Naive thymus-derived CD8-positive, alpha-beta T cell (primary cell): ENCODE measurements at places on chromosomes 3 and 15.

DNA sequence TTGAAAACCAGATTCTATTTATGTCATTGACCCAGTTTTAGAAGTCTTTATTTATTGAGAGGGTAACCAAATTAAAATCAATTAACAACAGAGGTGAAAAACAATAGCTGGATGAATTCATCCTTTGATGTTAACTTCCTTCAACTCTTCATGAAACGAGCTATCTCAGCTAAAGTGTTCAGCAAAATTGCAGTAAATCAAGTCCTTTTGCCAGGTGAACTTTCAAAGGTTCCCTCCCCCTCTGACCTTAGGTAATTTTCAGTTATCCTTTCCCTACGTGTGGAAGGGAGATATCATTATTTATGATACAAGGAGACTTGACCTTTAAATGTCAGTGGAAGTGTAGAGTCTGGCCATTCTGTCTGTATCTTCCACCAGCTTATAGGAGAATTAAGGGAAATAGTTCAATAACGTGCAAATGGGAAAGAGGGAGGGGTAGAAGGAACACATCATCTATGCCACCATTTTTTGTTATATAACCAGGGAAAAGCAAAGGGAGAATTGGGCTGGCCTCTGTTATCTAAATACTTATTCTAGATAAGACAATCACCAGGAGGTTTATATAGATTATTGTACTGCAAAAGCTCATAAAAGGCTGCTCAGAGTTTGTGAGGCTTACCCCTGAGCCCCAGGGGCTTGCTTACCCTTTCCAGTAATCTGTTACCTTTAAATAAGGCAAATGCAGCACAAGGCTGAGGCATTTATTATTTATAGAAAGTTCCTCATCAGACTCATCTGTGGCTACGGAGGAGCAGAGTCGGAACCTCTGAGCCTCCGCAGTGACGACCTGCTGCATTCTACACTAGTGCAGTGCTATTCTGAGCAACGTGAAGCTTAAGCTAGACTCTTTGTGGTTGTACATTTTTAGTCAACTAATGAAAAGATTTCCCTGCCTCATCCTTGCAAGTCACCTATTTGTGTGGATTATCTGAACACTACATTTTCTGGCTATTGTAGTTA lies 97.7 kb upstream of the ZBED2 start:
- no peak for DNase-seq

GRCh38 chr15:96086164-96086563 lies 244.3 kb upstream of the NR2F2 start:
- DNase-seq = no peak

GRCh38 chr3:171704002-171704401 lies 106.3 kb downstream of the PLD1 start:
- DNase-seq = no peak

DNA sequence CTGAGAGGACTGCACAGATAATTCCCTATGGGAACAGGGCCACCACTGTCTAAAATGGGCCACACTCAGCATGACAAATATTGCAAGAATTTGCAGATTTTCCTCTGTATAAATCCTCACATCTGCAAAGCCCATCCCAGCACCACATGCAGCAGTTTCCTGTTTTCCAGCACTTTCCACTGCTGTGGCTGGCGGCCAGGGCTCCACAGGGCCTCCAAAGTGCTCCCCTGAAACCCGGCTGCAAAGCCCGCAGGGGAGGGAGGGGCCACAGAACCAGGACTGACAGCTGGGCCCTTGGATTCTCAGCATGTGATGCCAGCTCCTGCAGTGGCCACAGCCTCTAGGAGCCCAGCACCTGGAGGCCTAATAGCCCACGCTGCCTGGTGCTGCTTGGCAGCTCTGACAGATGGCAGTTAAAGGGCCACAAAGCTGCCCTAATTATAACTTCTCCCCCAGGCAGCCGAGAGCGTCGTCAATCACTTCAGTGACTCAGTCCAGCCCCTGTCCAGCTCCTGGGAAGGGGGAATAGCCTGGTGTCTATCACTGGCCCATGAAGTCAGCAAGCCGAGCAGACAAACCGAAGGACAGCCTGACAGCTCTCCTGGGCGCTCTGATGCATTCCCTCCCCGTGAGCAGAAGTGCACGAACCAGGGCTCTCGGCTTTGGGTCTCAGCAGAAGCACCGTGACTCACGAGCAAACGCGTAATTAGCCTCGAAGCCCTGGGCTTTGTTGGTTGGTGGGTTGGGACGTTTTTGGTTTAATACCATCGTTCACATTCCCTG lies 4.7 kb downstream of the LRRC15 start:
- no peak for DNase-seq

DNA sequence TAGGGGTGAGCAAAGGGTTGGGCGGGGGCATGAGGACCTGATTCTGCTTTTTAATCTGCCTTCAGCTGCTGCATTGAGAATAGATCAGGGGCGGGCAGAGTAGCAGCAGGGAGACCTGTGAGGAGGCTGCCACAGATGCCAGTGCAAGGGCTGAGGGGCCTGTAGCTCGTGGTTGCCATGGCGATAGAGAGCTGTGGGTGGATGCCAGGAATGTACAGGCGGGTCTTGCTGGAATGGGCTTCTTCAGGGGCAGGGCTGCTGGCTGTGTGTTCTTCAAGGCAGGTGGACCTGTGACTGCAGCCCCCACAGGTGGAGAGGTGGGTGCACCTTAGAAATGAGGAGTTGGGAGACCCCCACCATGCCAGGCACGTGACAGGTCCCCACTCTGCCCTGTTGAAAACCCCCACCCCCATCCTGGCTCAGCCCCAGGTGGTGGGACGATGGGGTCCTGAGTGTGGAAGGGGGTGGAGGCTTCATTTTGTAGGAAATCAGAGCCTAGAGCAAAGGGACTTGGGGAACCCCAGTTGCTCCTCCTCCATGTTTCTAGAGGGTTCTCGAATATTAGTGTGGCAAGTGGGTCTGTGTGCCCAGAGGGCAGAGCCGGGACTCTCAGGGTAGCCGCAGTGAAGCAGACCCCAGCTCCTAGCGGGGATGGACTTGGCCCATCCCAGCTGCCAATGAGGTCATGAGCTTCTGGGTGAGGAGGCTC lies 38.3 kb downstream of the SLC6A6 start:
- no peak for DNase-seq

DNA sequence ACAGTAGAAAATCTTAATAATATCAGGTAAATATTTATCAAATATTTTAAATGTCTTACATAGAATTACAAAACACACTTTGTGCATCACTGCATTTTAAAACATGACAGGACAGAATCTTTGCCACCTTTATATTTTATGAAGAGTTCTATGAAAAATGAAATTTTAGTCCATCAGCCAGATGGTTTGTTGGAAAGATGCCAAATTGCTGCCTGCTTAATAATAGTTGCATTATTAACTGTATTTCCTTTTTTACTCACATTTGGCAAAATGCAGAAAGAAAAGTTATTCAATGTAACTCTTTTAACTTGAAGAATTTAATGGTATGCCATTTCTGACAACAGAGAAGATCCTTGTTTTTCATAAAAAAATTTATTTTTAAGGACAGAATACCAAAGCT lies 1271.6 kb downstream of the NSUN3 start:
- no peak for DNase-seq

GRCh38 chr3:102269406-102269805 lies 165.4 kb upstream of the ZPLD1 start:
- no peak for DNase-seq

DNA sequence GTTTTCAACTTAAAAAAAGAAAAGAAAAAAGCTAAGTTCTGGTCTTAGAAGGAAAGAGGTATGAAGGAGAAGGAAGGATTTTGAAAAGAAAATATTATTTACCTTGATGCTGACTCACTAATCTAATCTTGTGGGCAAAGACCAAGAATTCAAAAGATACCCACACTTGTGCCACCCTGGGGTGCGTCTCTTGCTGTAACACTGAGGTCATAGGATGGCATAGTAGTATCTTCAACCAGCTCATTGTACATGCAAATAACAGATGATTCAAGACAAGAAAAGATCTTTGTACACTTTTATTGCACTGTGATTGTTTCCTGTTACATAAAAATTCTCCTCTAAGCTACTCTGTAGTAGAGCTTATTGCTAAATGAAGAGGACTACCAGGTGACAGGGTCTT lies 17.3 kb downstream of the PLS1 start:
- no peak for DNase-seq

- DNase-seq = no peak
Measured at GRCh38 chr3:70138606-70139005, 139.1 kb downstream of the SAMMSON start.

- DNase-seq = no peak
Measured at GRCh38 chr15:31371520-31372240, 45.0 kb downstream of the KLF13 start.

DNA sequence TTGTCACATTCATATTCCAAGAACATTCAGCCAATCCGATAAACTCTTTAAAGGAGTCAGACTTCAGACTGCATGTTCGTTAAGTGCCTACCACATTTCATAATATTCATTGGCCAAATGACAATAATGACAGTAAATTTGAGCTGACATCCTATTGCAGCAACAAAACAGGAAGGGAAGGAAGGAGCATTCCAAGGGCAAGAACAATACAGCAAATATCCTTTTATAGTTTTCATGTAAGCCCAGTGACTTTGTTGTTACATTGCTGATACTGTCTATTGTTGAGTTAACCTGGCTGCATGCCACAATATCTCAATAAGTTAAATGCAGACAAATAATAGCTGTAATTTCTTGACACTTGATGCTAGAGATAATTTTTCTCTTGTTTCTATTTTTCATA lies 16.4 kb upstream of the CBLB start:
- no peak for DNase-seq

DNA sequence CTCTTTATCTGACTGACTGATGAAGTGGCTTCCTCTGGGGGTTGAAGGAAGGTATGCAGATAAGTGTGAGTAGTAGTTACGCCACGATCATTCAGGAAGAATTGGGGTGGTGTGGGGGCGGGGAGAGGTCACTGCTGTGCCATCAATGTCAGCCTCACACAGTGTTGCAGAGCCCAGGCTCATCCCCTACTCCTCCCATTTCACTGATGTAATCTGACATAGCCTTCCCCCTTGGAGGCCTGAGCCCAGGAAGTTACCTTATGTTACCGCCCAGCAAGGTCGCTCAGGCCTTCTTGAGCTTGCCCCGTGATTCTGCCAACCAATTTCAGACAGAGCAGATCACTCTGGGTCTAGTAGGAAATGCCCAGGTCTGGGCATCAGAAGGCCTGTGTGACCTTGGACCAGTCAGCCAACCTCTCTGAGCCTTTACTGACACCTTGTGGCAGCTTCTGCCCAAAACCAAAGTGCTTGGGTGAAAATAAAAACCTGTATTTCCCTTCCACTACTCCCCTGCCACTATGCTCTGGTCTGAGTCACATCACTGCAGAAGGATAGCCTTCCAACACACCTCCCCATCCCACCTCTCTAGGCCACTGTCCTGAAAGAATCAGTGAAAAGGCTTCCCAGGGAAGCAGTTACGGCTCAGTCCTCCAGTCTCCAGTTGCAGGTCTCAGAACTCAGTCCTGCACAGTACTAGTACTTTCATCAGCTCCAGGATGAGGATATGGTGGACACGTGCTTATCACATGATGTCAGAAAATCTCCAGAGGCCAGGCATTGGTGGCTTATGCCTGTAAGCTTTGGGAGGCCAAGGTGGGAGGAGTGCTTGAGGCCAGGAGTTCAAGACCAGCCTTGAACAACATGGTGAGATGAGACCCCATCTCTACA lies 28.1 kb upstream of the INSYN1 start:
- no peak for DNase-seq

DNA sequence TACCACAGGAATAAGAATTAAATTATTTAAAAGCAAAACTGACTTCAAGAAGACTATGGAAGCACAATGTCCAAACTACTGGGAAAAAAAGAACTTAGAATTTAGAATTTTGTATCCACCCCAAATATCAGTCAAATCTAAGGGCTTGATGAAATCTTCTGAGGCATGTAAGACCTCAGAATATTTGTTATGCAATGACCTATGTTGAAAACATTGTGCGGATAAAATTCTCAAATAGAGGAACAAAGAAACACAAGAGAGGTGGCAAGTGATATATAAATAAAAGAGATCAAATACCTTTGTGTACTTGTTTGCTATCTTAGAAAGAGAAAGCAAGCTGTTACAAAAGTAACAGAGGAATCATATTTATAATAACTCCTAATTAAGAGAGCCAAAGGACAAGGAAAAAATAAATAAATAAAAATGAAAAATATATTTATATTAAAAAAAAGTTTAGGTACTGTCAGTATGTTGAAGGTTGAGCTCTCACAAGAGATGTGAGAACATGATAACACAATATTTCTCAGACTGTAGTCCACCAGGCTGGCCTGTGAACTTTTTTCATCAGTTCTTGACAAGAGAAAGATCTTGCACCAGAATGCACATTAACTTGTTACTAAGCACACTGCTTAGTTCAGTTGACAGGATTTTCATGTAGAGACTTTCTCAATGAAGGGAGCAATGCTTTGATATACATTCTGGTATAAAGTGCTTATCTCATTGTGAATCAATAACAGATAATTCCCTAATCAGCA lies 50.0 kb downstream of the CPA3 start:
- no peak for DNase-seq

DNA sequence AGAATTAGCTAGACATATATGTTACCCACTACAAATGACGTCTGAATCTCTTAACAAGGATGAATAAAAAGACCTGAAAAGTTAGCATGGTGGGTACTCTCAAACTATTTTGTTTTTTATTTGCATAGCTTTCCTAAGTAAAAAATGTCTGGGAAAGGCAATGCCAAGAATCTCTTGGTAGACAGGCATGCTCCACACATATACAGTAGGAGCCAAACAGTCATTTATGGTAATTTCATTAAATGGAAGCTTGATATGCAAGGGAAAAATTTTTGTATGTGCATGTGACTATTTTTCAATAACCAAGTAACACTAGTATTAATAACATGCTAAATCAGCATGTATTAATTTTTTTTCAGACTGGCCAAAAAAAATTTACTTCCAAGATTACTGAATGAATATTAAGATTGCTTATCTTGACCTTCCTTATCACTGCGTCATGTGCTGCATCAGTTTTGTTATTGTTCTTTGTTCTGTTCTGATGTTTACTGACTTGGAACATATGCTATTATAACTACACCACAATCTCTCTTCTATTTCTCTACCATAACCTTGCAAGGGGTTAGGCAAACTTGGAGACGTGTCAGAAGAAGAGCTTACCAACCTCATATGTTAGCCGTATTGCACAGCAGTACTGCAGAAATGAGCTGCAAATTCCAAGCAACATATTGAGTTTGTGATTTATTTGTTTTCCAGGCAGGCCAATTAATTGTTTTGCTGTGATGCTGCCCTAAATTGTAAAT lies 255.3 kb downstream of the RBMS3 start:
- no peak for DNase-seq
